Prostate gland (tissue), 2 donors: ENCODE measurements at places on chromosomes 12 and 14.

GRCh38 chr12:121461048-121461447 lies 61.1 kb downstream of the RNF34 start:
- DNase-seq: no peak

GRCh38 chr12:125184213-125184967 lies 119.2 kb downstream of the AACS start:
- no peak for DNase-seq

DNA sequence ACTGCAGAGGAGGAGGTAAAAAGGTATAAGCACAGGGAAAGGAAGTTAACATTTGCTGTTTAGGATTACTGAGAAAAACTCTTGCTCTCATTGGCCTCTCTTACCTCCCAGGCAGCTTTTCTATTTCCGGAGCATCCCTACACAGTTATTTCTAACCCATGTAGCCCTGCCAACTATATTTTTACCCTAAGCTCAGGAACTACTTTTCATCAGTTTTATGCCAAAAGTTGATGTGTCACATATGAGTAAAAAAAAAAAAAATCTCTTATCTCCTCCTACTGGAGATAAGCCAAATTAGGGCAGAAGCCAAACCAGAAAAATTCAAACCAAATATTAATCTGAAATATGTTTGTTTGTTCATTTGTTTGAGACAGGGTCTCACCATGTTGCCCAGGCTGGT lies 34.4 kb upstream of the PSMA6 start:
- no peak for DNase-seq

- DNase-seq: no peak
Observed at GRCh38 chr14:49960453-49960852, 67.6 kb downstream of the ARF6 start.

DNA sequence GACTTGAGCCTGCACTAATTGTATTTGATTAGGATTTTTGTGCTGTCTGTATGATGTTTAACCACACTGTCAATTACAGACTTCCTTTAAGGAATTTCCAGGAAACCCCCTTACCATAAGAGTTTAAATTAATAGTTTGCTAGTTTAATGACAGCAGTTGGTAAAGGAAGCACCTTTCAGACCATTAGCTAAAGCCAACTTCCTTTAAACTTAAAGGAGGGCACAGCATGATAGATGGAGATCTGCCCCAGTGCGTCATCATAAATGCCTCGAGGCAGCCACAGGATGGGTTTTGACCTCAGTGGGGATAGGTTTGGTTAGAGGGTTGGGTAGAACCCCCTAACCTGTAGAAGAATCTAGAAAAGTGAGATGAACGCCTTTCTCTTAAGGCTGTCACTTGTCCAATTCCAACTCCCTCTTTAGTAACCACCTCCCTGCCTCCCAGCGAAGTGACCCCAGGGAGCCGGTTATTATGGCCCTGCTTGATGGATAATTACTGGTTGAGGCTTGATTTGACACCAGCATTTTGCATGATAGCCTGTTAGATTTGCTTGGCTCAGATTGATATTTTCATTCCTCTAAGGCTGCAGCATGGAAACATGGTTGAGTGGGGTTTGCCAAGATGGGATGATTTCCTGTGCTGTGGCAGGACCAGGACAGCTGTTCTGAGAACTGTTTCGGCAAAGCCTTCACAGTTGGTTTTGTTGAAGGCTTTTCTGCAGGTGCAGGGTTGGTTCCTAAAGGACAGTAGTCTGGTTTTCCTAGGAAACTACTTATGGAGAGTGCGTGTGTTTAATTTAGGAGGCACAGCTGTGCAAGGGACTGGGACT lies 62.7 kb downstream of the CHST11 start:
- DNase-seq: no peak

DNA sequence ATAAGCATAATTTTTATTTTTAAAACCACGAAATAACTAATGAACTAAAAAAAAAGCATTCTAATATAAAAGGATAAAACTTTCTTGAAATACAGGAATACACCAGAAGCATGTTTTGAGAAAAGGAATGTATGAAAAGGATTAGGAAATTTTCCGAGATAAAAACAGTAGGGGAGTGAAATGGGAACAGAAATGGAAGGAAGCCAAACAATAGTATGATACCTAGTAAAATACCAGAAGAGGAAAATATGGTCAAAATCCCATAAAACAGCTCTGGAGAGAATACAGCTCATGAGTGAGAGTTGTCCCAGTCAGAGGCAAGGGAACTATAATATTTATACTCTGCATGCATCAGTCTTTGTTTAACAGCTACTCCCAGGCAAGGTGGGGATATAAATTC lies 1016.2 kb downstream of the SLC6A15 start:
- no peak for DNase-seq

DNA sequence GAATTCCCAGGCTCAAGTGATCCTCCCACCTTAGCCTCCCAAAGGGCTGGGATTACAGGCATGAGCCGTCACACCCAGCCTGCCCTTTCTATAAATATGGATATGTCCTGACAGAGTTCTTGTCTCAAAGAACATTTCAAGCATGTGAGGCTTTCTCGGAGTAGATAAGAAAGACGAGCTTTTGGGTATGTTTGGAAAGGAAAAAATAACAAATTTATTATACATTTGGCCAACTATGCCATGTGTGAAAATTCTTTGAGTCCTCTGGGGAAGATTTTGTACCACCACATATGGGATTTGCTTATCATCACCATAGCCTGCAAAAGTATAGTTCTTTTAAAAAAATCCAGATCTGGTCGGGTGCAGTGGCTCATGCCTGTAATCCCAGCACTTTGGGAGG lies 23.7 kb upstream of the MYBPC1 start:
- no peak for DNase-seq

- DNase-seq: no peak
Observed at GRCh38 chr12:67137256-67137655, 131.9 kb upstream of the CAND1 start.

DNA sequence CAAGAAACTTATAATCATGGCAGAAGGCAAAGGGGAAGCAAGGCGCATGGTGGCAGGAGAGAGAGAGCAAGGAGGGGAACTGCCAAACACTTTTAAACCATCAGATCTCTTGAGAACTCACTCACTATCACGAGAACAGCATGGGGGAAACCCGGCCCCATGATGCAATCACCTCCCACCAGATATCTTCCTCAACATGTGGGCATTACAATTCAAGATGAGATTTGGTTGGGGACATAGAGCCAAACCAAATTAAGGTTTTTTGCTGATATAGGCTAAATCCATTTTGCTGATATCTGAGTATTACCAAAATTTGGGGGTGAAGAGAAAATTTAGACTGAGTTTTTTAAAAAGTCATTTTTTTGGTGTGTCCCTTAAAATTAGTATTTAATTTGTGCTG lies 54.9 kb upstream of the TMX1 start:
- no peak for DNase-seq

DNA sequence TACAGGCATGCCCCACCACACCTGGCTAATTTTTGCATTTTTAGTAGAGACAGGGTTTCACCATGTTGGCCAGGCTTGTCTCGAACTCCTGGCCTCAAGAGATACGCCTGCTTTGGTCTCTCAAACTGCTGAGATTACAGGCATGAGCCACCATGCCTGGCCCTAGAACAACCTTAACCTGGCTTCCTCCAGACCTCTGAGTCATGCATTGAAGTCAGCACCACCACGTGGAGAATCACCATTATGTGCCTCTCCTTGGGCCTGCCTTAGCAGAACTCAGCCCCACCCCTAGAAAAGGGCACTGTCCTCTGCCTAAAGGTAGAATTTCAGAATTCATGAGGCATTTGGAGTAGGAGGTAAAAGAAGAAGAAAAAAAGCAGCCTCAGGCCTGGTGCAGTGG lies 49.0 kb downstream of the LIMA1 start:
- no peak for DNase-seq

DNA sequence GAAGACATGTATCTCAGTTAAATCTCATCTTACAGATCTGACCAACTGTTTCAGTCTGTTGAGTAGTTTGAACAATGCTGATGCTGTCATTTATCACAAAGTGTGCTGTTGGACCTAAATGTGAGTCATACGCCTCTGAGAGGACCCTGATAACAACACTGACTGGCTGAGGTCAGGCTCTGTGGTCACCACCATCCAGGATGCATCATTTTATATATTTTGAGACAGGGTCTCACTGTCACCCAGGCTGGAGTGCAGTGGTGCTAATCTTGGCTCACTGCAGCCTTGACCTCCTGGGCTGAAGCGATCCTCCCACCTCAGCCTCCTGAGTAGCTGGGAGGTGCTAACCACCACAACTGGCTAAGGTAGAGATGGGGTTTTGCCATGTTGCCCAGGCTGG lies 181.0 kb upstream of the RGS6 start:
- DNase-seq: no peak

DNA sequence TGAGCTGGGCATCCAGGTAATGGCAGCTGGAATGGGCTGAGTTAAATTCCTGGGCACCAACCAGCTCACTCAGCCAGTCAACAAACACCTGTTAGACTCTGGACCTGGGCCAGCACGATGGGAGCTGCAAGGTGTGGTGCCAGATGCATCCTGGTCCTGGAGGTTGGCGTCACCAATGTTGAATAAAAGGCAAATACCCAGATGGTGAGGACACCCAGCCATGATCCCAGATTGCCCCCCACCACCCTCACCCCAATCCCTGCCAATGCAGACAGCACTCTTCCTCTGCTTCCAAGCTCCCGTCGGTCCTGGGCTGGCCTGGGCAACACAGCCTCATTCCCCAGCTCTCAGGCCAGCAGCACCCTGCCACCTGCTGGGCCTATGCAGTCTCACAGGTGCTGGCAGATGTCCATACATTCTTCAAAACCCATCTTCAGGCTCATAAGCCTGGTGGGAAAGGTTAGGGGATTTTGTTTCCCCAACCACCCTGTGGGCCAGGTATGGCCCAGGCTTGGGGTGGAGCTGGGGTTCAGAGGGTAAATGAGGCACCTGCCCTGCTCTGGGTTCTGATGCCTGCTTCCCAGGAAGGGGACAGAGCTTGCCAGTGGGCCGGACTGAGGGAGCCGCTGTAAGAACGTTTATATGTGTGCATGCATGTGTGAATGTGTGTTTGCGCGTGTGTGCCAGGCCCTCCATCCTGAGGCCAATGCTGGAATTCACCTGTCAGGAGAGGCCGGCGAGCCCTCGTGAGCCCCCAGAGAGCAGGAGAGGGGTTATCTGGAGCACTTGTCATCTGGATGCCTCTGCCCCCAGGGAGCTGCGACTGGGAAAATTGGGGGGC lies 58.0 kb downstream of the LGMN start:
- peak; percentile 53 for DNase-seq

GRCh38 chr14:29803045-29803444 lies 124.6 kb downstream of the PRKD1 start:
- DNase-seq: no peak

- DNase-seq: no peak
Observed at GRCh38 chr12:69908203-69908602, 83.2 kb downstream of the MYRFL start.

DNA sequence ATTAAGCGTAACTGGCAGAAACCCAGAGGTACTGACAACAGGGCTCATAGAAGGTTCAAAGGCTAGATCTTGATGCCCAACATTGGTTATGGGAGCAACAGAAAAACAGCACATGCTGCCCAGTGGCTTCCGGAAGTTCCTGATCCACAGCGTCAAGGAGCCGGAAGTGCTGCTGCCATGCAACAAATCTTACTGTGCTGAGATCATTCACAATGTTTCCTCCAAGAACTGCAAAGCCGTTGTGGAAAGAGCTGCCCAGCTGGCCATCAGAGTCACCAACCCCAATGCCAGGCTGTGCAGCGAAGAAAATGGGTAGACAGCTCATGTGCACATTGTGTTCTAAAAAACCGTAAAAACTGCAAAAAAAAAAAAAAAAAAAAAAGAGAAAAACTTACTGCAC lies 192.3 kb downstream of the MON2 start:
- no peak for DNase-seq

- no peak for DNase-seq
Observed at GRCh38 chr12:105352052-105352451, 21.6 kb downstream of the C12orf75 start.

- no peak for DNase-seq
Observed at GRCh38 chr12:106942775-106943174, 12.9 kb upstream of the TMEM263 start.

DNA sequence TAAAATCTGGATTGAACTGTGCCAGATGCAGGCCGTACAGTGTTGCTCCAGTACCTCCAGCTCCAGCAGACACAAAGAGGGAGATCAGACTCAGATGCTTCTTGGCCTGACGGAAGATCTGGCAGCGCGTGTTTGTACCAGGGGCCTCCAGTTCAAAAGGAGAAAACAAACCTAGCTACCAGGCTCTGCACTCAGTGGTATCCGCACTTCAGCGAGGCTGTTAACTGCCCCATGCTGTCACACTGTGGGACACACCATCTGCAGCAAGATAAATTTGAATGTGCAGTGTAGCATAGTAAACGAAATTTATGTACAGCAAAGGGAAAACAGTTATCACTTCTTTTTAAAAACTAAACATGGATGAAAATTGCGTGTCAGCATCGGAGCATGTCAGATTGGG lies 5.1 kb downstream of the DYNC1H1 start:
- DNase-seq: no peak

DNA sequence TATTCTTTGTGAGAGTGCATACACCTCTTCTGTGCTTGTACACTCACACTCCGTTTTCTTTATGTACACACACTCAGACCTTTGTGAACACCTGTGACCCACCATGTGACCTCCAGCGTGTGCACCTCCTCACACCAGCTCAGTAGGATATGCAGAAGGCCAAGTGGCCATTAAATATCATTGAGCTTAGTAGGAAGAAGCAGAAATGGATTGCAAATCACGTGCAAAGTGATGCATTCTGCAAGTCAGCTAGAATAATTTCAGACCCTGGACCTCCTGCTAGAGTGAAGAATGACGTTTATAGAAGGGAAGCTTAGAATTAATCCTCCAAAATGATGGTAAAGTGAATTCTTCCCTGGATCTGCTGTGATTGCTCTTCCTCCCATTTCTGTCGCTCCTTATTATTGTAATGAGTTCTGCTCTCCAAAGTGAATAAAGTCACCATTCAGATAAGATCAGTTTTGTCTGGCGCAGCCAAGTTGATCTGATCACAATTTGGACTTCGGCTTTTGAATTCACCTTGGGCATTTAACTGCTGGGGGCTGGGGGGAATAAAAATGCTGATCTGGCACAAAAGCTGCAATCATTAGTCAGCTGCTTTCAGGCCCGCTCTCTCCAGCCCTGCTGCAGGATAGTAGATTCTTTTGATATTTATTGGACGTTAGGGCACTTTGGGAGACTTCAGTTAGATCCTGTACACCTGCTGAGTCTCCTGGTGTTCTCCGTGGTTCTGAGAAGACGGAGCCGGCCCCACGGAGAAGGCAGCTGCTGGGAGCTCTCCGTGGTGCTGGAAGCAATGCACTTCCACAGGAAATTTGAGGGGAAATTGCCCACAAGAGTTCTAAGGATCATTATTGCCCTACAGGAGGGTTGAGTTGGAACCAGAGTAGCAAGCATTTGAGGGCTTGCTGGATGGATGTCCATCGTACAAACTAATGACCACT lies 12.4 kb upstream of the NRXN3 start:
- DNase-seq: no peak

DNA sequence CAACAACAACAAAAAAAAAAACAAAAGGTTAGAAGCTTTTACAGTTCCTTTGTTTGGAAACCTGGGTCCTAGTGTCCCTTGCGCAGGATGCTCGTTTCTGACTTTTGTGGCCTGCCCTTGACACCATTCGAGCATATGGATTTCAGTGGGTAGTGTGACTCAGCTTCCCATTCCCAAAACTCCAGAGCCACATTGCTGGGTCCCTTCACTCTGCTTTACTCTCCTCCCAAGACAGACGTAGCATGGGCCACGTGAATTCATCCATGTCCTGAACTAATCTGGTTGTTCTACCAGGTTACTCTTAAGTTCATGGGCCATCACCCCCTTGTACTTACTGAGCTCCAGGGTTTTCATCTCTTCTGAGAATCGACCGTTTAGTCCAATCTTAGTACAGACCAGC lies 68.0 kb upstream of the MAX start:
- DNase-seq: no peak
